ENCODE measurements at places on chromosomes 12 and 14.

DNA sequence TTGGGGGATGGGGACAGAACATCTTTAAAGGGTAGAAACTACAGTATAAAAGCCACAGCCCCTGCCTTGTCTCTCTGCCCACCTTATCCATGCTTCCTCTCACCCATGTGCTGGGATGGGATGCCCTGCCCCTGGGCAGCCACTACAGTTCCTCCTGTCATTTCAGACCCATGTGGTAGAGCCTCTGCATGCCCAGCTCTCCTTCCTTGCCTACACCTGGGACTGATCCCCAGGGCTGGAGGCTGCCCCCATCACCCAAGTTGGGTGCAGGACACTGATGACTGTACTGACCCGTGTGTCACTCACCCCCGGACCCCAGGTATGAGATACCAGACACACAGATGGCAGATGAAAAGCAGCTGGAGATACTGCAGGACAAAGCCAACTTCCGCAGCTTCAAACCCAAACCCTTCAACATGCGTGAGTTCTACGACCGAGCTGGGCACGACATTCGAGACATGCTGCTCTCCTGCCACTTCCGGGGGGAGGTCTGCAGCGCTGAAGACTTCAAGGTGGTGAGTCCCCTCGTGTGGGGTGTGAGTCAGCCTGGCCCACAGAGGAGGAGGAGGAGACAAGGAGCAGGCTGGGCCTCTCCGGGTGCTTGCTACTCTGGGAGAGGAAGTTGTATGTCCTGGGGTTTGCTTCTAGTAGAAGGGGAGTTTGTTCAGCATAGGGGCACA, 2.2 kb downstream of the ASIC1 start:
- peak; percentile 56 for DNase-seq

DNA sequence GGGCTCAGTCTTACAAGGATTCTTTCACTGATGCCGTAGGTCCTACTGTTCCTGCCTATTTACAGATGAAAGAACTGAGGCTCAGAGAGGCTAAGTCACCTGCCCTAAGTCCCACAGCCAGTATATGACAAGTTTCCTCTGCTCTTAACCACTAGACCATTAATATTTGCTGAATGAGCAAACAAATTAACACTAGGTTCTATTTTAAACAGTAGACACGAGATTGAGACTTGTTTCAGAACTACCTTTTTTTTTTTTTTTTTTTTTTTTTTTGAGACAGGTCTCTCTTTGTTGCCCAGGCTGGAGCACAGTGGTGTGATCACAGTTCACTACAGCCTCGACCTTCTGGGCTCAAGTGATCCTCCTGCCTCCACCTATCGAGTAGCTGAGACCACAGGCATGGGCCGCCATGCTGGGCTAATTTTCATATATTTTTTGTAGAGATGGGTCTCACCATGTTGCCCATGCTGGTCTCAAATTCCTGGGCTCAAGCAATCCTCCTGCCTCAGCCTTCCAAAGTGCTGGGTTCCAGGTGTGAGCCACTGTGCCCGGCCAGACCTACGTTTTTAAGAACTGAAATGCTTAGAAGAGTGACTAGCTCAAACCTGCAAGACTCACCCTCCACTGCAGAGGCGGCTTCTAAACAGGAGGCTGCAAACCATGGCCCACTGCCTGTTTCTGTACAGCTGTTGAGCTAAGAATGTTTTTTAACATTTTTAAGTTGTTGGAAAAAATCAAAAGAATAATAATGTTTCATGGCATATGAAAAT, 12.9 kb downstream of the SYNE3 start:
- DNase-seq, result no peak

- DNase-seq, result no peak
Observed at GRCh38 chr14:64438181-64438841, 27.0 kb upstream of the AKAP5 start.

GRCh38 chr12:80282761-80283160, 161.3 kb upstream of the PTPRQ start:
- no peak for DNase-seq

DNA sequence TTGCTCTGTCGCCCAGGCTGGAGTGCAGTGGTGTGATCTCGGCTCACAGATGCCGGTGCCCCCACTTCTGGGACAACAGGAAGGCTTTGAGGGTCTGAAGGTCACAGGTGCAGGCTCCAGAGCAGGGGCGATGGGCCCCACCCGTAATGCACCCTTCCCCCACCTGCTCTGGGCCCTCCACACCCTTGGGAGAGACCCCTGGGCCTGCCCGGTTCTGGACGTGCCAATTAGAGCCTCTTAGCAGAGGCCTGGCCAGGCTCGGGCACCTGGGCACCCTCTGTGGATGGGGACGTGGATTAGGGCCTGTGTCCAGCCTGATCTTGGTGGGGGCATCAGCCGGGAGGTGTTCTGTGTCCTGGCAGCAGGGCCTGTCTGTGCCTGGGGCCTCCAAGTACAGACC, 62.2 kb downstream of the KIF26A start:
- no peak for DNase-seq

DNA sequence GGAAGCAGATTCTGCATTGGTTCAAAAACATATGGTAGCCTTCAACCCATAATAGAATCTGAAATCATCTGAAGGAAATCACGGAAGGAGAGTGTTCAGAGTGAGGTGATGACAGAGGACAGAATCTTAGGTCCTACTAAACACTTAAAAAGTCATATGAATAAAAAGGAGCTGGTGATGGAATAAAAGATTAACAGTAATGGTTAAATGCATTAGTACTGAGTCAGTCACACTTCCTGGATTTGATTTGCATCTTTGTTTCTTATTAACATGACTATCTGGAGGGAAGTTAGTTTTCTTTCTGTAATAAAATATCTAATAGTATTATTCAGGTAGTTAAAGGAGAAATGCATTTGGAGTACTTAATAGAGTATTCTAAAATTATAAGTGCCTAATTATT, 296.3 kb upstream of the ATXN7L3B start:
- no peak for DNase-seq

DNA sequence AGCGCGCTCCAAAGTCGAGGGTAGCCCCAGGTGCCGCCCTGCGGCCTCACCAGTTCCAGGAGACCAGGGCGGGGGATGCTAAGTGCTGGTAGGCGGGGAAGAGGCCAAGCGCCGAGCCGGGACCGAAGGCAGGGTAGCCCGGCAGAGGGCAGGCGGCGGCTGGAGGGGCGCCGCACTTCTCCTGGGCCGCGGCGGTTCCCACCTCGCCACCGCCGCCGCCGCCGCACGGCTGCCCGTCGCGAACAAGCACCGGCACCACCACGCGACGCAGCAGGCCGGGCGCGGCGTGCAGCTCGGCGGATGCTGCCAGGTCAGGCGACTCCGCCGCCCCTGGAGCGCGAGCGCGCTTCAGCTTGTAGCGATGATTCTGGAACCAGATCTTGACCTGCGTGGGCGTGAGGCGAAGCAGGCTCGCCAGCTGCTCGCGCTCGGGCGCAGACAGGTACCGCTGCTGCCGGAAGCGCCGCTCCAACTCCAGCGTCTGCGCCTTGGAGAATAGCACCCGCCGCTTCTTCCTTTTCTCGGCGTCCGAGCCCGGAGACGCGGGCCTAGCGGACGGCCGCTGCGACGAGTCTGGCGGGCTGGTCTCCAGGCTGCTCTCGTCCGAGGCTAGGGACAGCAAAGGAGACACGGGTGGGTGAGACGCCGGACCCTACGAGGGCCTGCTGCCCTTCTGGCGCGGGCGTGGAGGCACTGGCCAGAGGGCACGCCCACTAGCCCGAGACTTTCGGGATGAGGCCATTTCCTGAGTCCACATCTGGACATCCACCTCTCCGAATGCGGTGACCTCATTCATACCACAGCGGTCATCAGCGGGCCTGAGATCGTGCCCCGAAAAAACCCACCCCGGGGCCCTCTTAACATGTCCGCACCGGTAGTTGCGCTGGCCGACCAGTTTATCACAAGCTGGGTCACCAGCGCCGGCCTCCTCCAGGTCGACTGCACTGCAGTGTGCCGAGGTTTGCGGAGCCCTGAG, 1.3 kb downstream of the NKX2-8 start:
- DNase-seq, result no peak

GRCh38 chr12:11106288-11106687, 14.2 kb upstream of the TAS2R43 start:
- no peak for DNase-seq

DNA sequence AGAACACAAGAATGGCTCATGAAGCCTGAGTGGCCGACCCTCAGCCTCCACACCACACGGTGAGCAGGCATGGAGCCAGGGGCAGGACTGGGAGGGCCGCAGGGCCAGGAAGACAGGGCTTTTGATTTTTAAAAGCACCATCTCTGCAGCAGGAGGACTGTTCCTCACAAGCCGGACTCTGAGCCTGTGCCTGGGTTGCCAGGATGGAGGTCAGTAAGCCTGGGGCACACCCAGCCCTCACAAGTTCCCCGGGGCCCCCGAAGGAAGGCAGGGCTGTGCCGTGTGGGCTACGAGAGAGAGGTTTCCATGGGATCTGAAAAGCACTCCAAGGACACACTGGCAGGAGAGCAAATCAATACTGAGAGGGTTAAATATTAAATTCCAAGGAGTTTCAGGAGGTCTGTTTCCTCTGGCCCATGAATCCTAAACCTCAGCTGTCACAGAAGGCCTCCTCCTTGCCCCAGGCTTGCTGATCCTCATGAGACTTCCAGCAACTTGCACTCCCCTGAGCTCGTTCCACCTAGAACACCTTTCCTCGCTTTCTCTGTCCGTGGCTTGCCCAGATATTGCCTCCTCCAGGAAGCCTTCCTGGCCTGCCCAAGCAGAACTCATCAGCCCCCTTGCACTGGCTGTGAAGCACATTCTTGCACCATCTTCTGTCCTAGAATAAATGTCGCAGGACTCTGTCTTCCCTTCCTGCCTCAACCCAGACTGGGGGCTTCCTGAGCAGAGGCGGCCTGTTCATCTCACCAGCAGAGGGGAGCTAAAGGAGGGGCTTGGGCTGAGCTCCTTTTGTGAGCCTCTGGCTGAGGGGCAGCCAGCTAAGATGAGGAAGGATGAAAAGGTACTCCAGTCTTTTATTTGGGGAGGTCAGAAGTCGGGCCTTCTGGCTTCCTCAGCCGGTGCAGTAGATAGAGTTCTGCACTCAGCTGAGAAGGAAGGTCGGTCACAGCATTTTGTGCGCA, 64.6 kb downstream of the CCDC88C start:
- no peak for DNase-seq

DNA sequence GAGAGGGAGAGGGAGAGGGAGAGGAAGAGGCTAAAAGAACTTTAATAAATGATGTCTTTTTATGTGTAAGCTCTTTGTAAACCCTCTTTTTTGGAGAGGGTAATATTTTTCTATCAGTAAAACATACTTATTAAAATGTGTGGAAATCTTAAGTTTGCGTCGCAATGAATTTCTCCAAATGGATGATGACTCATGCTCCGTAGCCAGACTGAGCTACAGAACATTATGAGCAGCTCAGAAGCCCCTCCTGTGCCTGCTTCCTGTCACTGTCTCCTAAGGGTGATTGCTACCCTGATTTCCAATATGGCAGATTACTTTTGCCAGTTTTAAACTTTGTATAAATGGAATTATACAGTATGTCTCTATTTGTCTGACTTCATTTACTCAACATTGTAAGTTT, 13.0 kb upstream of the PYGL start:
- no peak for DNase-seq

Data from stimulated activated CD4-positive, alpha-beta T cell treated with anti-CD3 and anti-CD28 coated beads, Interleukin-4, amount 100 ng/mL, for 1 hour (primary cell).